ENCODE measurements at places on chromosomes 5 and 9.

DNA sequence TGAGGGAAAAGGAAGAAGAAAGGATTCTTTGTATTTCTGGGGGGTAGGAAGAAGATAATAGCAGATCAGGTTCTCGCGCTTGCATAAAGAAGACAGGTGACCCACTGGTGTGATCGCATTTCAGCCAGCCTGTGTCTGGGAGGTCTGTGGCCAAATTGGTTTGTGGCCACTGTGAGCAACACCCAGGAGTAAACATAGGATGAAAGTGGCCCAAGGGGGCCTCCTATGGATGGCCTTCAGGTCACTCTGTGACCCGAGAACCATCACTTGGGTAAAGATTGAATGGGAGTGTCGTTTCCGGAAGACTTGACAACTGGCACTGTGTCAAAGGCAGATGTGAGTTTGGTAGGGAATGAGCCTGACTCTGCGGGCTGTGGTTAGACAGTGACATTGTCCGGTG is 34.2 kb downstream of the RAI14 start:
- no peak for DNase-seq

- no peak for DNase-seq
These were observed 58.9 kb downstream of the DAP start for GRCh38 chr5:10702040-10702629.

GRCh38 chr9:126330536-126330935 is 3.9 kb downstream of the MVB12B start:
- DNase-seq: no peak

- no peak for DNase-seq
These were observed 113.9 kb downstream of the DAB2IP start for GRCh38 chr9:121765021-121765950.

DNA sequence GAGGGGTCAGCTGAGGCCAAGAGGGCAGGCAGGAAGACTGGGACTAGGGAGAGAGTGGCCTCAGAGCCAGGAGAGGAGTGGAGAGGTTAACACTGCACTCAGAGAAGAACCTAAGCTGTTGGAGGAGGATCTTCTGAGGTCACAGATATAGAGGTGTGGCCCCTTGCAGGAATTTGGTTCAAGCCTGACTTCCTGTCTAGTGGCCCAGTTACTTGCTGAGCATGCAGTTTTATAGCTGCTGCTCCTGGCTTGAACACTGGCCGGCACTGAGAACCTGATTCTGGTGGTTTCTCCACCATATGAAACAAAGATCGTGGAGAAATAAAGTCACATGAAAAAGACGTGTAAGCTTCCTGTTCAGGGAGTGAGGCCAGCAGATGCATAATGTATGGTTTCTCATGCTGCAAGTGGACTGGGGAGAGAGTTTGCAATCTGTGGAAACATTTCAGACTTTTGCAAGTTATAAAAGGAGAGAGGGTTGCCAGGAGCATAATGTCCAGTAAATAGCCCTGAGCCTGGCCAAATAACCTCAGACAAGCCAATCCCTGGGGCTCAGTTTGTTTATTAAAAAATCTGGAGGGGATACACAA is 82.6 kb downstream of the GALNT10 start:
- DNase-seq: no peak

- no peak for DNase-seq
These were observed 76.1 kb downstream of the HMHB1 start for GRCh38 chr5:143887903-143888665.

DNA sequence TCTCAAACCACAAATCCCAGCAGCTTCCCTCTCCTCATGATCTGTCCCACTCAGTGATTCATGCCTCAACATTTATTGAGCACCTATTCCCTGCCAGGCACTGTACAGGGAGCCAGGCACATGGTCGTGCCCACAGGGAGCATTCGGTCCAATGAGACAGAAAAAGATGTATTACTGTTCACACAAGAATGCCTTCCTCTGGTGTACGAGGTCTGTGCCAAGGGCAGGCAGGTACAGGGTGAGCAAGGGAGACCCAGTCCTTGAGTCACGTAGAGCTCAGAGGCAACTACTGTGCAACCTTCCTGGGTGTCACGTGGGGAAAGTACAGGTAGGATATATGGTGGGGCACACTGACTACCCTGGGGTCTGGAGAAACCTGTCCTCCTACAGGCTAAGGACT is 4.6 kb downstream of the CNTFR start:
- no peak for DNase-seq

GRCh38 chr5:67985686-67986387 is 229.7 kb upstream of the PIK3R1 start:
- DNase-seq: no peak

DNA sequence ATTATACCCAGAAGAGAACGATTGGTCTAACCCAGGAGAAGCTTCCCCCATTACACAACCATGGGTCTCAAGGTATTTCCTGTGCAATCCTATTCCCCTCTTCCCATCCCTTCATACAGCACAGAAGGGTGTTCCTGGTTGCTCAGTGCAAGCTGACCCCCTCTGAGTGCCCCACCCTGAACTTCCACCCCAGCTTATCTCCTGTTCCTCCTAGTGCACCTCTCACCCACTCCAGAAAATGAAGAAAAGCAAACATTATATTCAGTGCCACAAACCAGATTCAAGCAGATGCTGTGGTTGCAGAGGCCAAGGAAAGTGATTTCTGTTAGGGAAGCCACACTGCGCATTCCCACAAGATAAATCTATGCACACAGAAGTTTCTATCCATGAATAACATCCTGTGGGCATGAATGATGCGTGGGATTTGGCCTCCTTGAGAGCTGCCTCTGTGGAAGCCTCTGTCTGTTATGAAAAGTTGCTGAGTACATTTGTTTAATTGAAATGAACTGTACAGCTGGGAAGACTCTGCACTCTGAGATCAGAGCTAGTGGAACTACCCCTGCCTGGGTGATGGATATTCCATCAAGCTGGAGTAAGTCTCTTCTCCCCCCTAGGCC is 2.2 kb upstream of the OR2S2 start:
- no peak for DNase-seq

- no peak for DNase-seq
These were observed 31.7 kb downstream of the EPB41L4B start for GRCh38 chr9:109289186-109289585.

GRCh38 chr5:173917788-173918786 is 29.9 kb downstream of the CPEB4 start:
- DNase-seq: peak; percentile 89

DNA sequence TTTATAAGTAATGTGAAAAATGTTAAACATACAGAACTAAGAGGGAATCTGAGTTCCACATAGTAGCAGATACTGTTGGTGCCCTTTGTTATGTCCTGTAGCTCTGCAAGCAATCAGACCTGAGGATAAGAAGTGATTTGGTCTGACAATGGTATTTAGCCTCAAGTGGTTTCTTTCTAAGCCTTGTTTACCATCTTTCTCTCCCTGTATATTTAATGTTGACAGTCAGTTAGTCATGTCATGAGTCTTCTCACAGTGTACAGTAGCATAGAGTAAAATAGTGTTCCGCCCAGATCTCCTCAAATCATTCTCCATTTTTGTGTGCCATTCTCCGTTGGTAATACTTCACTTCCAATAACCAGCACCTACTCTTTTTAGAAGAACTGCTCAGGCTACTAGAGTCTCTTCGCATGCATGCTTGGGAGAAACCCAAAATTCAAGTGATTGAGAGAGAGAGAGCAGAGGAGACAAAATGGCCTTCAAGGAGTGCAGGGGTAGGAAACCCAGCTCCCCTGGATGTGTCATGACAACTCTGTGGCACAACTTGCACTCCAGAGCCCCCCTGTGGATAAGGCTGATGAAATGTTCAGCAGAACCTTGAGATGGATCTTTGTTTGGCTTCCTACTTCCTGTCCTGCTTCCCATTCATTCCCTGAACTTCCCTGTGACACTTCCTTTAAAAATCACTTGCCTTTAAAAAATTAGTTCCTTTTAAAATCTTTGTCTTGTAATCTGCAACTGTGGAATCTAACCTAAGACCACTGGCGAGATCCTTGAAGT is 129.2 kb upstream of the FST start:
- DNase-seq: no peak

GRCh38 chr5:73204332-73204731 is 31.3 kb downstream of the TMEM174 start:
- DNase-seq: peak; percentile 68
